MG63 (cell line): ENCODE measurements at places on chromosomes 1 and 21. TPM values are rescaled to one million over a fixed set of nuclear protein-coding genes. Genes with fewer than 3 reads are reported as not detected.

- no peak for DNase-seq
These were observed 155.0 kb downstream of the TOMM20 start for GRCh38 chr1:234973426-234974250.

DNA sequence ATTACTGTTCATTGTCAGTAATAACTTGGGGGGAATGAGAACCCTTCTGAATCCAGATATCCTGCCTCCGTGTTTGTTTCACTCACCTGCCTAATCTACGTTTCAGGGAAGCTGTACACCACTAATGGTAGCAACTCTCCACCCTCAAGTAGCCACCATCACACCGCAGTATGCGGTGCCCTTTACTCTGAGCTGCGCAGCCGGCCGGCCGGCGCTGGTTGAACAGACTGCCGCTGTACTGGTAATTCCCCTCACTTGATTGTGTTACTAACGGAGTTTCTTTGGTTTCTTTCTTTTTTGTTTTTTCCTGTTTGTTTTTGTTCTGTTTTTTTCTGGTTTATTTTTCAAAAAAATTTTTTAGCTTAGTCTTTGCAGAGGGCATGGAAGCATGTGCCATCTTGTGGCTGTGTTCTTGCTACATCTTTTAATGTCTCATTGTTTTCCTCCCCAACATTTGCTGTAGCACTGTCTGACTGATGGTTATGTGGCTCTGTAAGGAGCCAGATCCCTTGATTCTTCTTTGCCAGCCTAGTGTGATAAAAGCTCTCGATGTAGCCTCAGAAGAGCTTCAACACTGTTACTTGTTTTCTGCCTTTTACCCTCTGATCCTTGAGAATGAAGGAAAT lies 15.9 kb upstream of the OLFML3 start:
- DNase-seq: no peak

The PTPRU gene
- 3.4 and 6.4 TPM in 2 replicates for total RNA-seq

DNA sequence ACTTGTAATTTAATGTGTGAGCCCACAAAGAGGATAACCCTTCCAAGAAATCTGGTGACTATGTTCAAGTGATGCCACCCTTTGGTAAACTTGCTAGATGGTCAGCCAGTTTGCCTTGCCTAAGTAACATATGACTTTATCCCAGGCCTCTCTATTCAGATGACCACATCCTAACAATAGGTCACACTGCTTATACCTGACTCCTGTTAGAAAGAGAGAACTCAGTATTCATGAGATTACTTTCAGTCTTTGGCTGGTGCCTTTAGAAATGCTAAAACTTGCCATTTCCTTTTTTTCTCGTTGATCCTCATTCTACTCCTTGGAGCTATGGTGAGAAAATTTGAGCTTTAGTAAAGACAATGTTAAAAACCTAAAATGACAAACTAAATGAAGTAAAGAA lies 28.5 kb upstream of the SERBP1 start:
- no peak for DNase-seq

The IKBKE gene
- total RNA-seq: 5.5 and 12.9 TPM in 2 replicates

GRCh38 chr1:227938276-227938675 lies 9.5 kb downstream of the WNT9A start:
- DNase-seq: no peak
